CD14-positive monocyte (primary cell): ENCODE measurements at places on chromosomes 11 and 22.

DNA sequence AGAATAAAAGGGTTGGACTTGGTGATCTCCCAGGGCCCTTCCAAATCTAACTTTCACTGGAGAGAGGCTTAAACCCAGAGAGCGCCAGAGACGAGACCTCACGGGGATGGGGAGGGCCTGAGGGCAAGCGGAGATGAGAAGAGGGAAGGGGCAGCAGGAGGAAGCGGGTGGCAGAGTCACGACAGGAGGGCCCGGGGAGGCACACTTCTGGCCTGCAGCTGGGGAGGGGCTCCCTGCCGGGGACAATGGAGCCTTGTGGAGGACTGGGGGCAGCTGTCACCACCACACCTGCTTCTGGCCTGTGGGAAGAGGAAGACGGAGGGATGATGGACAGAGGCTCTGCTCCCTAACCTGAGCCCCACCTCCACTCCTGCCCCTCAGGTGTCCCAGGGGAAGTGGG is 40.2 kb downstream of the PDE2A start:
- no peak for DNase-seq

DNA sequence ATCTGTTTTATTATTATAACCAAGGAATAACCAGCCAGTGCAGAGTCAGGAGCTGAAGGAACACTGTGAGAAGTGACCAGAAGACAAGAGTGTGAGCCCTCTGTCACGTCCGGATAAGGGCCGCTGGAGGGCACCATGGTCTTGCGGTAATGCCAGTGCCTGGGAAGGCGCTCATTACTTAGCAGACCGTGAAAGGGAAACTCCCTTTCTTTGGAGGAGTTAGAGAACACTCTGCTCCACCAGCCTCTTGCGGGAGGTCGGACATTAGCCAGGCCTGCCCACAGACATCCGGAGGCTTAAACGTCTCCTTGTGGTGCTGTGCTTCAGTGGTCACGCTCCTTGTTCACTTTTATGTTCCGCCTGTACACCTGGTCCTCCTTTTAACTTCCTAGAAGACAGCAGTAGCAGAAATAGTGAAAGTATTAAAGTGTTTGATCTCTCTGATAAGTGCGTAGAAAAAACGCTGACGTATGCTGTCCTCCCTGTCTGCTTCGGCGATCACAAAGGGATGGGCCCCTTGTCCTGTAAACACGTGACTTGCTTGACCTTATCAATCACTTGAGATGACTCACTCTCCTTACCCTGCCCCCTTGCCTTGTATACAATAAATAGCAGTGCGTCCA is 120.6 kb upstream of the LMO1 start:
- DNase-seq: peak; percentile 63

DNA sequence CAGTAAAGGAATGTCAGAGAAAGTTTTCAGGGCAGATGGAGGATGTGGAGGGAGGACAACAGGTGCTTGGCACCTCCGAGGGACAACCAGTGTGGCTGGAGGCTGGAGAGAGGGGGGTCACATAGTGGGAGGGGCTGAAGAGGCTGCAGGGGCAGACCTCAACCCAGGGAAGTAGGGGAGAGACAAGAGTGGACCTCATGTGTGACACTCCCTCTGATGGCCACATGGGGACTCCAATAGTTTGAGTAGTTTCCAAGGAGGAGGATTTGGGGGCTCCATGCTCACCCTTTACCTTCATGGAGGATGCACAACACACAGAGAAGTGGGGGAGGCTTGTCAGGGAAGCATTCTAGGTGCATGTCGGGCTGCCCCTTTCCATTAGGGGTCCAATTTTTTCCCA is 35.1 kb upstream of the ASPHD2 start:
- DNase-seq: no peak

- no peak for DNase-seq
These were observed 27.9 kb downstream of the PIWIL4 start for GRCh38 chr11:94595076-94595475.

DNA sequence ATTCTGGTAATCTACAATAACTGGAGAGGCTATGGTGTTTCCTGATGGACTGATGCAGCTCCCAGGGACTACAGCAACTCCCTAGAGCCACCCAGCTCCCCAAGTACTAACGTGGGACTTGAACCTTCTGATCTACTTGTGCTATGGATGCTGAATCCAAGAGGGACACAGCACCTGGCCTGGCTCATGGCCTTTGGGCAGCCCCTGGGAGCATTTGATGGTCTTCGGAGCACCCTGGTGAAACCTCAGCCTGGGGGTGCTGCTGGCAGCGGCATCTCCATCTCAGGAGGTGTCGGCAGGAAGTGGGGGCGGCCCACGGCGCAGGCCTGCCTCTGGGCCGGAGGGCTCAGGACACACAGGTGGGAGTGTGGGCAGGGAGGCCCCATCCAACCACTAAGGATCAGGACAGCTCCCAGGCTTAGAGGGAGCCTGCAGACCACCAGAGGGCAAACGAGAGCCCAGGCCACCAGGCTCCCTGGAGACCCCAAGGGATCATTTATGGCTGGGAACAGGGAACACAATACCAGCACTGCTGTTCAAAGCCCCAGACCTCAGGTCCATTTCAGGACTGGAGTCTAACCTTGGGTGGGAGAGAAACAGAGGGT is 8.7 kb downstream of the EHD1 start:
- no peak for DNase-seq

GRCh38 chr11:70220136-70220535 is 17.0 kb downstream of the FADD start:
- DNase-seq: no peak

DNA sequence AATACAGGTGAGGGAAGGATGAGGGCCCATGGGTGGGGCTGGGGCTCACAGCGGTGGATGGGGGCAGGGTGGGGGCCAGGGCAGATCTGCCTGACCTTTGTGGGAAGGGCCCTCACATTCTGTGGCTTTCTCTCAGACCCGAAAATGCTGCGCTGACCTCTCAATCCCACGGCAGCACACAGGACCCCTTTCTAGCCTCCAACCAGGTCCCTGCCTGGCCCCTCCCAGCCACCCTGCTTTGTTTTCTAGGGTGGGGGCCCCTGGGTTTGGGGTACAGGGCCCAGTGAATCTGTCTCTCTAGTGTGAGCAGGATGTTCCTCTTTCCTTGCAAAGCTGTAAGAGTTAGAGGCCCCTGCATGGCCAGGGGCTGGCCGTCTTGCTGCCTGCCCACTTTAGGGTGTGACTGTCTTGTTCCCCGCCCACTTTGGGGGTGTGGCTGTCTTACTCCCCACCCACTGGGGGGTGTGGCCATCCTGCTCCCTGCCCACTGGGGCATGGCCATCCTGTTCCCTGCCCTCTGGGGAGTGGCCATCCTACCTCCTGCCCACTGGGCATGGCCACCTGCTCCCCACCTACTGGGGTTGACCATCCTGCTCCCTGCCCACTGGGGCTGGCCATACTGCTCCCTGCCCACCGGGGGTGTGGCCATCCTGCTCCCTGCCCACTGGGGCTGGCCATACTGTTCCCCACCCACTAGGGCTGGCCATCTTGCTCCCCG is 11.5 kb downstream of the PARVG start:
- peak; percentile 84 for DNase-seq

DNA sequence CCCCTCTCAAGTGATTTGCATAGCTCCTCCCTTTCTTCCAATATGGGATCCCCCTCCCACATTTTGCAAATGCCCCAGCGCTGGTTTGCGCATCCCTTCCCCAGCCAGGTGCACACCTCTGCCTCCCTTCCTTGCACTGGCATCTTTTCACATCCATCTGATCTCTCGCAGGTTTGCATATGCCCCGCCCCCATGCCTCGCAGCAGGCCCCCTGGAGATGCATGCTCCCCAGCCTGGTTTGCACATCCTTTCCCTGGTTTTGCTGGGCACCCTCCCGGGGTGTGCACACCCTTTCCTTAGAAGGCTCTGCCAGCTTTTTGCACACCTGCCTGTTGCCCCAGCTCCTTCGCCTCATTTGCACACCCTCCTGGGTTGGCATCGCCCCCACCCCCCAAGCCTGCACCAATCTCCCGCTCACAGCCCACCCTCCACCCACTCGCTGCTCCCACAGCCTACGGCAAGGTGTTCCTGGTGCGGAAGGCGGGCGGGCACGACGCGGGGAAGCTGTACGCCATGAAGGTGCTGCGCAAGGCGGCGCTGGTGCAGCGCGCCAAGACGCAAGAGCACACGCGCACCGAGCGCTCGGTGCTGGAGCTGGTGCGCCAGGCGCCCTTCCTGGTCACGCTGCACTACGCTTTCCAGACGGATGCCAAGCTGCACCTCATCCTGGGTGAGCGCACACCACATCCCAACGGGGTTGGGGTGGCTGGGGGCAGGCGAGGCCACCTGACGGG is 917 bp downstream of the RPS6KA4 start:
- DNase-seq: peak; percentile 49

DNA sequence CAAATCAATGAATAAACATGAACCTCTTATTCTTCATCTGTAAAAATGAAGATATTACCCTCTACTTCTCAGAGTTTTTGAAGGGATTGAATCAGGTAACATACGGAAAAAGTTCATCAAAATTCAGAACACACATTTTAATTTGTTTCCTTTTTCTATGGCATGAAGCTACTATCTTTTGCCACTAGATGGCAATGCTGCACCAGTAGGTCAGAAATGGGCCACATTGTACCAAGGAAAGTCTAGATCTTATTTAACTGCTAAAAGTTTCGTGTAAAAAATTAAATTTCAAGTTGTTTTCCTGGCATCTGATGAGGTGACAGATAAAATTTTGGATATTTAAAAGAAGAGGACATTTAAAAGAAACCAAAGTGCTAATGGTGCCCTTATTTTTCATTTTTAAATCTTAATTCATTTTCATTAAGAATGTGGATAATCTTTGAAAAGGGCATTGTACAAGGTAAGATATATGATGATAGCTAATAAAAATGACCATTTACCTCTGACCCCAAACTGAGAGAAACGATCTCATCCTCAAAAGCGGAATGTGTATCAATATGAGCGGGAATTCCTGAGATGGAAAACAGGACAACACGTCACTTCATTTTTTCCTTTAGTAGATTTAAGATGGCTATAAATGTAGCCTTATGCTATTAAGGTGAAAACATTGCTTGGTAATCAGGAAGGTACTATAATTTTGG is 16.1 kb downstream of the ALKBH8 start:
- DNase-seq: peak; percentile 12

DNA sequence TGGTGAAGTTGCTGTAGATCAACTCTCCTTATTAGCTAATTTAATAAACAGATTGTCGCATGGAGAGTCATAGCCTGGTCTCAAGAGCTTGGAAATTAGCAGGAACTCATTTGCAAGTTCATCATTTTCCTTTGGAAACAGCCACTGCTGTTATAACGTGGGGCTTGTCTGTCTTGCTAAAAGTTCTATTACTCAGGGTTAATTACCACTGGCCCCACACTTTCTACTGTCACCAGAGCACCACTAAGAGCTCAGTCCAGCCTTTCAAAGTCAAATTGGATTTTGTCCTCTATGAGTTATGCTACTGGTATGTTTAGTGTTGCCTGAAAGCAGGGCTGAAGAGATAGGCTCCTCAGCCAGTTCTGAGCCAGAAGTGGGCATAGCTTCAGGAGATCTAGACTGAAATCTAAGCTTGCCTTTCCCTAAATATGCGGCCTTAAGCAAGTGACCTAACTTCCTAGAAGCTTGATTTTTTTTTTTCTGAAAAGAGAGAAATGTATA is 292.2 kb downstream of the INSC start:
- DNase-seq: no peak

DNA sequence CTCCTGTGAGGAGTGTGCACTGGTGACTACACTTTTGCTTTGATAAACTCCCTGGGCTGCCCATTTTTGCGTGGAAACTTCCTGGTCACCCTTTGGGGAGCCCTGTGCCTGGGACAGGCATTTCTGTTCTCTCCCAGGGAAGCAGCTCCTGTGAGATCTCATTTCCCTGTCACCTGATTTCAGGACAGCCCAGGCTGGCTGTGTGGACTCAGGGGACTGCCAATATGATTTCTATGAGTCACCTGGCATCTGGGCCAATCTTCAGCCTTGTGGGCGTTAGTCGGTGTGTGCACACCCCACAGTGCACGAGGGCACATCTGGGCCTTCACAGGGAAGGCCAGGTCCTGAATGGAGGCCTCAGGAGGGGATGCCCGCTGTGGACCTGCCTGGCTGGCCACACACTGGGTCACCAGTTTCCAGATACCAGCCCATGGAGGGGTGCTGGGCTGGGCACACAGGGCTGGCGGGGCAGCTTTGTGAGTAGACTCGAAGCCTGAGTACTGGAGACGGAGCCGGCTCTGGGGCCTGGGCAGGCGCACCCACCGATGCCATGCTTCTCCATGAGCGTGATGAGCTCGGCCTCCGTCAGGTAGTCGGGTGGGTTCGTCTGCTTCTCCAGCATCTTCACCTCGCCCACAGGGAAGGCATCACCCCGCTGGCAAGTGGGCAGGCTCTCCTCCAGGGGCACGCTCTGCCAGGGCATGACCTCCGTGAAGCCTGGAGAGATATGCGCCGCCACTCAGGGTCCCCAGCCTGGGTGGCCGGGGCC is 9.4 kb upstream of the PPM1F start:
- DNase-seq: no peak

DNA sequence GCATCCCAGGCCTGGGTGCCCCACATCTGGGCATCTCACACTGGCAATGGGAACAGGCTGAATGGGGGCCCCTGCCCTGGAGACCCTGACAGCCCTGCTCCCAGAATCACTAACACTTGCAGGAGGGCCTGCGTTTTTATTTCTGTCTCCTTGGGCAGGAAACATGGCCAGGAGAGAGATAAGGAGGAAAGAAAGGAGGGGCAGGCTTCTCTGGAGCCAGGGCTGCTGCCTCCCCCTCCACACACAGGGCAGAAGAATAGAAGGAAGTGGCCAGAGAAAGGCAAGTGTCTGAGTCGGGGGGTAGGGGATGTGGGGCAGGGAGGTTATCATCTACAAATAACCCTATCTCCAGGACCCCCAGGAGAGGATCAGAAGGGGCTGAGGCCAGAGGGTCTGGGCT is 25.5 kb upstream of the TSPAN18 start:
- no peak for DNase-seq

DNA sequence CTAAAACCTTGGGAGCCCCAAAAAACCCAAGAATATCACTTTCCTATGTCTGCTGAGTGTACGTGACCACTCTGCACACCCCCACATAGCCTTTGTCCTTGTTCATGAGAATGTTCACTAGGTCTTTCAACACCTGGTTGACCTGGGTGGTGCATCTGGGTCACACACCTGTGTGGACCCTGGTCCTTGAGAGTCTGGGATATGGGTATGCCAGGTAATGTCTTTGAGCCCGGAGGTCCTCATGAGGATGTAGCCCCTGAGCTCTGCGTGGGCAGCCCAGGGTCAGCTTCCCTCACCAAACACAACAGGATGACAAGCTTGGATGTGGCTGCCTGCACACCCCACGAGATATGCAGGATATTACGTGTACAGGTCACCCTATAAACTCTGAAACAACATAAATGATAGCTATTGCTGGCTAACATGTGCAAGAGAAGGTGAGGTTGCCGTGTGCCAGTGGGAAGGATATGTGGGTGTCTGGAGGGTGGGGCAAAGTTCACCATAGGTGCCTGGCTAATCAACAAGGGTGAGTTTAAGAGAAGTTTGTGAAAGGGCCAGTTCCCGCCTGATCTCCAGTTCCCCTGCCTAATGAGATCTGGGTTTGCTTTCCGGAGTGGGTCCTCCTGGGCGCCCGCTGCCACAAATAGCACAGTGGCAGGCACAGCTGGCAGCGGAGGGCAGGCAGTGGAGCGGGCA is 1.4 kb upstream of the PPARA start:
- DNase-seq: no peak
